ENCODE measurements at places on chromosomes 12 and 14. TPM values are rescaled to one million over a fixed set of nuclear protein-coding genes. Genes with fewer than 3 reads are reported as not detected.

The RTN1 gene
- total RNA-seq, result 1.9 TPM

The DPF3 gene
- 1.6 TPM for total RNA-seq

The TMED10 gene
- total RNA-seq, result 146 TPM

The ANG gene
- 0.99 TPM for total RNA-seq

- H3K4me1 ChIP-seq, result no peaks in the 10 kb centered on the region
- H3K36me3 ChIP-seq, result no peaks in the 10 kb centered on the region
- H3K4me3 ChIP-seq, result no peak overlapping the region
- H3K27ac ChIP-seq, result no peak overlapping the region
Observed at GRCh38 chr12:1517007-1517406, 77.4 kb downstream of the FBXL14 start.

DNA sequence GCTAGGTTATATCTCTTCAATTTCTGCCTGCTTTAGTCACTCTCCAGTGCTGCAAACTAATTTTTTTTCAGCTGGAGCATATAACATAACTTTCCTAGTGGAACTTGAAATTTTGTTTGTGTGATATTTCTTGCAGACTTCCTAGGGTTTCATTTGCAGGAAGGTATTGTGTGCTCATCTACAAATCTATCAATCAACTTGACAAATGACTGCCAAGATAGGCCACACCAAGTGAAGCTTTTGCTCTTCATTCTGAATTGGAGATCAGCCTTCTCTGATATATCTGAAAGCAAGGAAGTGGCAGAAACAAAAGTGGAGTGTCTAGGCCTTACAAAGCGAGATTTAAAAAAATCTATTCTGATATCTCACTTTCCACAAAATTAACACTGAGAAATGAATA lies 551.1 kb upstream of the LRFN5 start:
- no peak overlapping the region for H3K4me3 ChIP-seq
- H3K27ac ChIP-seq, result no peak overlapping the region
- no peaks in the 10 kb centered on the region for H3K36me3 ChIP-seq
- no peaks in the 10 kb centered on the region for H3K4me1 ChIP-seq
- no peak for DNase-seq

Data from thymus (tissue), 14 donors.